ENCODE measurements at places on chromosomes 4 and X.

GRCh38 chrX:24487571-24487970 lies 22.5 kb downstream of the PDK3 start:
- no peak for DNase-seq

GRCh38 chr4:858041-858481 lies 32.1 kb upstream of the CPLX1 start:
- no peak for DNase-seq

DNA sequence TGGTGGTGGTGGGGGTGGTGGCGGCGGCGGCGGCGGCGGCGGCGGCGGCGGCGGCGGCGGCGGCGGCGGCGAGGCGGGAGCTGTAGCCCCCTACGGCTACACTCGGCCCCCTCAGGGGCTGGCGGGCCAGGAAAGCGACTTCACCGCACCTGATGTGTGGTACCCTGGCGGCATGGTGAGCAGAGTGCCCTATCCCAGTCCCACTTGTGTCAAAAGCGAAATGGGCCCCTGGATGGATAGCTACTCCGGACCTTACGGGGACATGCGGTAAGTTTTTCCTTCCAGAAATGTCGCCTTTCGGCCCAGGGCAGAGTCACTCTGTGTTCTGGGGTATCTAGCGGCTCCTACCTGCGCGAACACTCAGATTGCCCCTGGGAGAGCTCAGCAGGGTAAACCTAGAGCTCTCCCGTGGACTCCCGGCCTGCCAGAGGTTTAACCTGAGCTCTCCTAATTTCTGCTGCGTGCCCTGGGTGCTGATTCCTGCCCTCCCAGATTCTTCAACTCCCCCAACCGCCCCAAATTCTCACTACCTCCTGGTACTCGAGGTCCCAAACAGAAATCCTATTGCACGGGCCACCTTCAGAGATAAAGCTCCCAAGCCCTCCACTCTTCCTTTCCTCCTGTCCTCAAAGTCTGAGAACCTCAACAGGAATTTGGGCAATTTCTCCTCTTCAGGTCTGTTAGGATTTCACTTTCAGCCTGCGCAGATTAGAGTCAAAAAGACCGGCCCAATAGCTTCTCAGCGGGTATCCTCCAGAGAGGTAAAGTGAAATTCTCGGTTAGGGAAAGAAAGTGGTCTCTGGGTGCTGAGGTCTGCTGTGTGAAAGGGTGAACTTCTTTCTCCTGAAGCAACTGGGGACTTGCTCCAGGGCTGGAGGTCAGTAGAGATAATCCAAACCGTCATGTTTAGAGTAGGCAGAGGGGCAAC lies 2.9 kb downstream of the AR start:
- no peak for DNase-seq

GRCh38 chrX:107648332-107648731 lies 20.0 kb downstream of the PRPS1 start:
- DNase-seq: no peak

DNA sequence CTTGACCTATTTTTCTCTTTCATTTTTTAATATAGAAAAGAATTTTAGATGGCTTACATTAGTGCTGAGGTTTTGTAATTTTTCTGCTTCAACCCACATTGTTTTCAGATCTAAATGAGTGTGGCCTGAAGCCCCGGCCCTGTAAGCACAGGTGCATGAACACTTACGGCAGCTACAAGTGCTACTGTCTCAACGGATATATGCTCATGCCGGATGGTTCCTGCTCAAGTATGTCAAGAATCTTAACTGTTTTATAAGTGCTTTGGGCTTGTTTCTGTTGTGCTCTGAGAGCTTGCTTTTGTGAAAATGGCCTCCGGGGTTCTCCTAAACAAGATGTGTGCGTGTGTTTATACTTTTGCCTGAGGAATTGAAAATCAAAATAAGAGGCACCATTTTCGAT lies 41.6 kb downstream of the NPNT start:
- DNase-seq: no peak

- DNase-seq: no peak
Measured at GRCh38 chr4:4640692-4641091, 98.8 kb upstream of the STX18 start.

- no peak for DNase-seq
Measured at GRCh38 chr4:77172336-77172735, 15.3 kb downstream of the CCNG2 start.

- no peak for DNase-seq
Measured at GRCh38 chr4:123083646-123084045, 161.2 kb upstream of the NUDT6 start.

DNA sequence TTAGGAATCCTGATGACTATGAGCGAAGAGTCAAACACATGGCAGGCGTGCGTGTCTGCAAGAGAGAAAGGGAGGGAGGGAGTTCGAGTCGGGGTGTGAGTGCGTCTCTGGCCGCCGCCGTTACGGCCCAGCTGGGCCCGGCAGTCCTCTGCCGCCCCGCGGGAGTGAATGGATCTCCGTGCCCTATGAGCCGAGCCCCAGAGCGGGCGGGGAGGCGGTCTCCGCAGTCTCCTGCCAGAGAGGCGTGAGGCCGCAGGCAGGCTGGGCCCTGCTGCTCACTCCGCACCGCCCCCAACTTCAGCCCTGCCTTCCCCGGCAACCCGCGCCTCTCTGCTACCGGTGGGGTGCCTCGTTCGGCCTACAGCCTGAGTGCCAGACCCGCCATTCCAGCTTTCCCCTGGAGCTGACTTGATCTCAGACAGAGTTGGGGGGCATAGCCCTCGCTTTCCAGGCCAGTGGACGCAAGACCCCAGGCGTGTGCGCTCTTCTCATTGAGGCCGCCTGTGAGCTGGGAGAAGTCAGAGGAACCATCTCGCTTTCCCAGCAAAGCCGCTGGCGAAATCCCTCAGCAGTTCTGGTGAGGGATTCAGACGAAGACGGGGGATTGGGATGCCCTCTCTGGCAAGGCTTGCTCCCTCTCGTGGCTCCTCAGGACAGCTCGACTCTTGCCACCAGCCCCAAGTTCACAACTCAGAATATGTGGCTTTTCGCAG lies 1.4 kb downstream of the SLC16A2 start:
- peak; percentile 40 for DNase-seq

- DNase-seq: no peak
Measured at GRCh38 chr4:147326591-147326990, 154.3 kb upstream of the EDNRA start.

DNA sequence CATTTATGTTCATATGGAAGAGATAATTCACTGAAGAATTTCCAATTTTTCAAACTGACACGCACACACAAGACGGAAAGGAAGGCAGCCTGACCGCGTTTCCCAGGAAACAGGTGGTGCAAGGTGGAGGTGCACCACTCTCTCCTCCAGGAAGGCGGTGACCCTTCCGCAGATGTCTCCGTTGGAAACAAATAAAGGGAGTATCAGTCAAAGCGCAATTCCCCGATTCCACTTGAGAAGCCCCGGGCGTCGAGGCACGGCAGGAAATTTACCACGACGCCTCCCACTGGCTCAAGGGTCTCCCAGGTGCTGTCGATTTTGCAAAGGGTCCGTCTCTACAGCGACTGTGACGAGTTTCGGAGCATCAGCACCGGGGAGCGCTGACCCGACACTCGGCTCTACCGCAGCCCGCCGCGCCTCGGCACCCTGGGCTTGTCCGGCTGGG lies 770 bp upstream of the TIGD2 start:
- no peak for DNase-seq

GRCh38 chr4:33649015-33649414 lies 2595.3 kb downstream of the ARAP2 start:
- DNase-seq: no peak

- no peak for DNase-seq
Measured at GRCh38 chr4:81652069-81652478, 180.4 kb upstream of the RASGEF1B start.

DNA sequence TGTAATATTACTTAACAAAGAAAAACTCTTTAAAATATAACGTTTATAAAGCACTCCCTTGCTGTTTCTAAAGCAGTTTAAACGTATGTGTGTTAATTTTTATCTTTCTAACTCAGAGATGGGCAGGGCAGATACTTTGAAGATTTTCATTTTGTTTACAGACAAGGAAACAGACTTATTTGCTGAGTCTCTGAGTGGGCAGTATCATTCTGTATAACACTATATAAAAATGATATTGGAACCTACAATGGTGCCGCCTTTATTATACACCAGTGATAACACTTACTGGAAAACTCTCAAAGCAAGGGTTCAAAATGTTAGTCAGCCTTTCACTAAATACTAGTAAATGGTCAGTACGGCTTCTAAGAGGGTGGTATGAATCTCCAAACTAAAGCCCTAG lies 193.4 kb downstream of the NR3C2 start:
- no peak for DNase-seq

GRCh38 chr4:8640816-8641215 lies 48.3 kb downstream of the CPZ start:
- DNase-seq: no peak

DNA sequence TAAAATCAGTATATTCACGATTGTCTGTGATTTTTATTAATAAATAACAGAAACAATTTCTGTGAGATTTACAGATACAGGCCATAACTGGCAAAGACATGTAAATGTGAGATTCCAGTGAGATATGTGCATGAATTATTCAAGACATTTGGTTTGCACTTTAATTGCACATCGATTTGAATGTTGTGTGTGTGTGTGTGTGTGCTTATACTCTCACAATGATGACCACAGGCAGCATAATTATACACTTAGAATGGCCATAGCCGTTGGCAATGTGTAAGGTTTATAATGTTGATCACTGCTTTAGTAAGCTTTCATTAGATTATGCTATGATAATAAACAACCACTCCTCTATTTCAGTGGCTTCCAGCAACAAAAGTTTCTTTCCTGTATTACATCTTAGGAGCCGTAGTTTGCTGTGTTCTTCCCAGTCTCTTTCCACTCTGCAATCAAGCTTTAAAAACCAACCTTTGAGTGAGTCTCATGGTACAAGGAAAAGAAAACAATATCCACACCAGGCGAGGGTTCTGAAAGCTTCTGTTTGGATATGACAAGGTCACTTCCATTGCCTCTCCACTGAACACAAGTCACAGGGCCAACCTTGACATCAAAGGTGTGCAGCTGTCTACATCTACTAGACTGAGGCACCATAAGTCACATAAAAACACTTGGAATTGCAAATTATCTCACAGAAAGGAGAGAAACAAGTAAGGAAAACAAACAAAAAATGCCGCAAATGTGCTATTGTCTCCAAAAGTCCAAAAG lies 897.7 kb downstream of the RAB28 start:
- DNase-seq: no peak

DNA sequence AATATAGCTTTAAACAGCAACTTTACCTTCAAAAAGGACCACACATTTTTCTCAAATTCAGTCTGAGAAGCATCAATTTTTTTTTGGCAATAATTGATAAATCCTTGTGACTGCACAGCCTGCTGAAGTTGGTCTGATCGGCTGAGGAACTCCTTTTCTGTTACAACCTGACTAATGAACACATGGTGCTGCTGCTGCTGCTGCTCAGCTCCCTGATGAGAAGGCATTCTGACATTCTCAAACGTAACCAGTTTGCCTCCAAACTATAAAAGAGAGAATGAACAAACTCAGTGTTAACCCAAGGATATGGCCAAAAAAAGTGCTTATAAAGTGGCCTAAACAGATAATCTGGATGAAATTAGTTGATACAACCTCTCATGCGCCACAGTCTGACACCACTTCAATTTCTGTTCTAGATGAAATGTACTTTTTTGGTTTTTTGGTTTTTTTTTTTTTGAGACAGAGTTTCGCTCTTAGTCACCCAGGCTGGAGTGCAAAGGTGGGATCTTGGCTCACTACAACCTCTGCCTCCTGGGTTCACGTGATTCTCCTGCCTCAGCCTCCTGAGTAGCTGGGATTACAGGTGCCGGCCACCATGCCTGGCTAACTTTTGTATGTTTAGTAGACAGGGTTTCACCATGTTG lies 26.5 kb downstream of the SEC31A start:
- DNase-seq: no peak

All from NCI-H2227 treated with DMSO at 0.1 percent for 48 hours (cell line).